MM.1S (cell line): ENCODE measurements at places on chromosomes 7 and 10.
A peak's percentile ranks its signal among the peaks of the same experiment; 100 is the strongest.

DNA sequence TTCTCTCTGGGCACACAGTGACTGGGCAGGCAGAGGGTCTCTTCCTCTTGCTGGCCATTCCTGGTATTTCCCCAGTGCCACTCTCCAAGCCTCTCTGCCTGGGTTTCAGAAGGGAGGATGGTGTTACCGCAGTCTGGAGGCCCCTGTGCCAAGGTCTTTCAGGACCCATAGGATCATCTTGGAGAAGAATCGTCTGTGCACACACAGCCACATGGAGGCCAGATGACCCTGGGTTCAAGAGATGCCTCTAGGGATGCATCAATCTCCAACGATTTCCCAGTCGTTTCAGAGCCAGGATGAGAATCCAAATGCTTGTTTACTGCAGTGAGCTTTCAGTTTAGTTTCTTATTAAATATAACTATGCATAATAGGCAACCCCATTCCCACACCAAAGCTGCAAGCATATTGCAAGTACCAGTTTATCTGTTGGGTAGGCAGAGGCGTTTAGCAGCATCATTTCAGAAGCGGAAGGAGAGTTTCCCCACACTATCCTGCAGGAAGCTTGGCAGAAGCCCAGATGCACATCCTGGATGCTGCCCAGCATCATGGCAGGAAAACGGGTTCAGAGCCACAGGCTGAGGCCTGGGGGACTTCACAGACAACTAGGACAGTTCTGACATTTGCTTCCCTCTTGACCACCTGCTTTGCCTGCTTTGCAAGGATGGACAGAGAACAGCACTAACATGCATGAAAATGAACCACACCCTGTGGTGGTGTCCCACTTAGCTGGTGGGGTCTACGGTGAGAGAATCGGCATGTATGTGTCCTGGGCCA is 134.7 kb upstream of the FAM20C start:
- no peak for DNase-seq

DNA sequence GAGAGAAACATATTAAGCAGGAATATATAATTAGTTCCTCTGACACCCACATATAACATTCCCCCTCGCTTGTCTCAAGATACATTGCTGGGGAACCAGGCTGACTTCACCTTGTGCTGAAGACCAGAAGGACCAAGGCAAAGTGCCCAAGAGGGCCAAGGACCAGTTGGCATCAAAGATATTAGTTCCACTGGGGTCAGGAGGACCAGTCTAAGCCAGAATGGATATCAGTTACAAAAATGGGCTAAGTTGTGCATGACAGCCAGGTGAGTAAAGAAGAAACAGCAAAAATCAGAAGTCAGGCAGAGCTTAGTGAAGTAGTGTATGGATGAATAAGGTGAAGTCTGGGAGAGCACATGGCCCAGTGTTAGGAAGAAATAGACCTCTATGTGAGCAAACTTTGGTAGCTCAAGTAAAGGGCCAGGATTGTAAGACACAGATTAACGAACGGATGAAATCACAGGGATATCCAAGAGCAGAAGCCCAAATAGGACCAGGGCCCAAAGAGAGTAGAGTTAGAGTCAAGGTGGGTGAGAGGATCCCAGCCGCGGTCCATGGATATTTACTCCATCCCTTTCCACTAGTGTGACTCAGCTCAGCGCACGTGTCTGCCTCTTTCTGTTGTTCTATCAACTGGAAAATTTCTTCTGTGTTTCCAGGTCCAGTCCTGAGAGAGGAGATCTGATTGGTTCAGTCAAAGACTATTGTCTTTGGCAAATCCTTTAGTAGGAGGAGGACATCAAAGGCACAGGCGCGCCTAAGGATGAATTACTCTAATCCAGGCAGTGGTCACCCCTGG is 5.0 kb downstream of the CALD1 start:
- no peak for DNase-seq

- DNase-seq: no peak
Measured at GRCh38 chr7:40885503-40885902, 750.7 kb downstream of the SUGCT start.

DNA sequence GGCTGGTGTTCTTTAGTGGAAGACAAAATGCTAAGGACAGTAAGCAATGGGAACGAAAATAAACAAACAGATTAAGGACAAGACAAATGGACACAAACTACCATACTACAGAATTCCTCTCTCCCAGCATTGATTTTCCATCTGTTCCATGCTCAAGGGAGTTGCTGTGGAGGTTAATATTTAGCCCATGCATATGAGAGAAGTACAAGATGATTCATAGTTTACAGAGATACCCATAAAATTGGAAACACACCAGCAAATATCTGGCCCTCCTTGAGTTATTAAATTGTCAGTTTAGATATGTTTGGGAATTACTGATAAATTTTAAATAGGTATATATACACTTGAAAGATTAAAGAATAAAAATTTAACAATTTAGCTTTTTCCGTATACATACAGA is 69.8 kb downstream of the GLI3 start:
- no peak for DNase-seq

- peak; percentile 35 for DNase-seq
Measured at GRCh38 chr10:101291331-101292193, 62.3 kb upstream of the LBX1 start.

GRCh38 chr7:129103561-129104324 is 40.8 kb upstream of the TSPAN33 start:
- peak; percentile 5 for DNase-seq

DNA sequence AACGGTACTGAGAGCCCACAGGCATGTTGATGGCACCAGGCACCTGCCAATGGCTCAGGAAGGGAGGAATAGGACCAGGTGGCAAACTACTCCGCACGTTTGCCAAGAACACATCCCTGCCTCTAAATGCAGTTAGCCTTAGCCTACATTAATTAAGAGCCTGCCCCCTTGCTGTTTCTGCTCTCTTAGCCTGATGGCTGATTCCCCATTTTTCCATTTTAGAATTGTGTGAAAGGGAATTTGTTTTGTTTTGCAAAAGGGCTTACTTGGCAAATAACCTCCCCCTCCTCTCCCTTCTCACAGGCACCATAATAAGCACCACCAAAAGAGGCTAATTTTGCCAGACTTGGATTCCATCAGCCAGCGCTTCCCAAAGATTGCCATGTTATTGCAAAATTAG is 1203.2 kb downstream of the SORCS3 start:
- DNase-seq: no peak

GRCh38 chr10:94412449-94412848 is 10.1 kb downstream of the TBC1D12 start:
- no peak for DNase-seq

- DNase-seq: no peak
Measured at GRCh38 chr7:15747301-15747700, 60.8 kb upstream of the MEOX2 start.

- DNase-seq: no peak
Measured at GRCh38 chr10:44398747-44399658, 14.1 kb upstream of the CXCL12 start.

DNA sequence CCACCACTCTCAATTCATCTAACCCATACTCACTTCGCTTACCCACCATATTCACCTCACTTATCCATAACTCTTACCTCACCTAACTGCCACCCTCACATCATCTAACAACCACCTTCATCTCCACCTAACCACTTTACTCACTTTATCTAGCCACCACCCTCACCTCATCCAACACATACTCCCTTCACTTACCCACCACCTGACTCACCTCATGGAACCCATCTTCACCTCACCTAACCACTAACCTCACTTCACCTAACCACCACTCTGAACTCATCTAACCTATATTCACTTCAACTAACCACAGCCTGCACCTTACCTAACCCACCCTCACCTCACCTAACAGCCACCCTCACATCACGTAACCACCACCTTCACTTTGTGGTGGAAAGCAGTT is 84.2 kb downstream of the VIPR2 start:
- DNase-seq: no peak

GRCh38 chr10:13761490-13762091 is 174.8 kb downstream of the PRPF18 start:
- DNase-seq: peak; percentile 16

- DNase-seq: no peak
Measured at GRCh38 chr10:17410907-17411306, 43.5 kb downstream of the ST8SIA6 start.

DNA sequence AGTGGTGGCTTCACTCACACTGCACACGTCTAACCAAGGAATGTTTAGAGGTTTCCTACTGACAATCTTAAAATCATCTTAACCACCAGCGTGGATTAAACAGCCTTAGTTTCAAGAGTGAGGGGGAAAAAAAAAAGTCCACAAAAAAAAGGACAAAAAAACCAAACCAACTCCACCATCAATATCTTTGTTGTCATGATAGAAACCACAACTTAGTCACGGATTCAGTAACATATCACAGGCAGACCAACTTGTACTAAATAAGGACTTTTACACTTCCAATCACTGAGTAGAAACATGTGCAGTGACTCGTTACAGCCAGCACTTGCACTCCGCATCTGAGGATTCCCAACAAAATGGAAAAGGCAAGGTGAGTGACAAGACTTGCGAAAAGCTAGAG is 46.5 kb downstream of the FAM171A1 start:
- DNase-seq: no peak

- DNase-seq: peak; percentile 79
Measured at GRCh38 chr7:116582806-116583444, 58.1 kb downstream of the CAV1 start.

DNA sequence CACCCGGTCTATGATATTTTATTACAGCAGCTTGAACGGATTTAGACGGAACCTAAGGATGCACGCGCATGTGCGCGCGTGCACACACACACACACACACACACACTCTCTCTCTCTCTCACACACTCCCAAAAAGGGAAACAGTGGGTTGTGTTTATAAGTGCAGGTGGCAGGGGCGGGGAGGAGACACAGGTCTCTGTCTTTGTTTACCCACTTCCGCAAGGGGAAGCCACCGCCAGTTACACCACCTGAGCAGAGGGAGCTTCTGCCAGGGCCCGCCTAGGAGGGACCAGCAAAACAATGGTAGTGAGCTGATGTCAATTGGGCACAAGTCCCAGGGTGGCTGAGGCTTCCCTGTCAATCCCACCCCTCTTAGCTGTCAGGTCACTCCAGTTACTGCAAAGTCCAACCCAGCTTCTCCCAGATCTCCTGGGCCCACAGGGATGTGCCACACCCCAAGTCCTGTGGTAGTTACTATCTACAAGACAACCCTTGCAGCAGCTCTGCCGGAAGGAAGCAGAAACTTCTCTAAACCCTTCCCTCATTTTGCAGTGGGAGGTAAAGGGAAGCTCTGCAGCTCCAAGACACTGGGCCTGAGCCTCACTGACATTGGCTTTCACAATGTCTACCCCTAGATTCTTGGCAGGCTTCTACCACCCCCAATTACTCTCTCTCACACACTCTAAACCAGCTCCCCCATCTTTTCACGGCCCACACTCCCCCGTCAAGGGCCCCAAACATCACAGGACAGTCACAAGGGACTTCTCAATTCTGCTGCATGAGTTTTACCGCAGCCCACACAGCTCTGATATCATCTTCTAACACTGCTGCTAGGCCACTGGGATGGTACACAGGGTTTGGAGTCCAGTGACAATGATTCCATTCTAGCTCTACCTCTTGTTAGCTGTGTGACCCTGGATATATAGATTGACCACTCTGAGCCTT is 17.6 kb downstream of the ANXA11 start:
- peak; percentile 91 for DNase-seq

DNA sequence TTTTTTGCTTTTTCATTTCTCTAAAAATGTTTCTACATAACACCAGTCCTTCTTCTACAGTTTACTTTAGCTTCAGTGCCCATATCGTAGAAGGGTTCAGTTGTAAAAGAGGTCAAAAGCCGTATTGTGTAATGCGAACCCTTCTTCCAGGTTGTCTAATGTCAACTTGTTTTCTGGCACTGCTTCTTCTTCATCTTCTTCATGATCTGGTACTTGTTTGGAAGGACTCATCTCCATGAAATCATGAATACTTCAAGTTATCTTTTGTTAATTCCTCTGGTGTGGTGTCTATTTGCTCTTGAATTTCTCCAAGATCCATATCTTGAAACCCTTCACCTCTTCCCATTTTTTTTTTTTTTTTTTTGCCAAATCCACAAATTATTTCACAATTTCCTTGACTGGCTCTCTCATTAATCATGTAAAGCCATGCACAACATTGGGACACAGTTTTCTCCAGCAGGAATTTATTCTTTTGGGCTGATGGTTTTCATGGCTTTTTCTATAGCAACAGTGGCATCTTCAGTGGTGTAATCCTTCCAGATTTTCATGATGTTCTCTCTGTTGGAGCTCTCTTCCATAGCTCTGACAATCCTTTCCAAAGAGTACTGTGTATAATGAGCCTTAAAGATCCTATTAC is 85.1 kb downstream of the CPED1 start:
- no peak for DNase-seq

GRCh38 chr10:133133471-133134231 is 26.4 kb upstream of the KNDC1 start:
- DNase-seq: no peak

DNA sequence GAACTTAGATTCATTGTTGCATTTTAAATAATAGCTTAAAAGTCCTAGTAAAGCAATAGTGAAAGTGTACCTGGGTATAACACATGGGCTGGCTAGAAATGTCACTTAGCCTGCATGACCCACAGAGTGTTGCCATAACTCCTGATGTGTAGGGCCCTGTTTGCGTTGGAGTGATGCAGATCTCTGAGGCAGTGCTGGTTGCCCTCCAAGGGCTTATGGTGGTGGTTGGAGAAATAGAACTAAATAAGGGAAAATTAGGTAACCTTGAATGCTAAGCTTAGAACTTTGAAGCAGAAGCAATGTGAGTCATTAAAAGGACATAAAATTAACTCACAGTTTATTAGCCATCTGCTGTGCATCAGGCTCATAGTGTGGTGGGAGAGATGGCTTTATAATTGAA is 105.7 kb downstream of the CCNY start:
- DNase-seq: no peak

- no peak for DNase-seq
Measured at GRCh38 chr10:13993169-13993568, 337.6 kb downstream of the FRMD4A start.

GRCh38 chr7:102444961-102445673 is 11.7 kb downstream of the ORAI2 start:
- DNase-seq: peak; percentile 94

- no peak for DNase-seq
Measured at GRCh38 chr10:50477287-50478203, 146.2 kb downstream of the SGMS1 start.

DNA sequence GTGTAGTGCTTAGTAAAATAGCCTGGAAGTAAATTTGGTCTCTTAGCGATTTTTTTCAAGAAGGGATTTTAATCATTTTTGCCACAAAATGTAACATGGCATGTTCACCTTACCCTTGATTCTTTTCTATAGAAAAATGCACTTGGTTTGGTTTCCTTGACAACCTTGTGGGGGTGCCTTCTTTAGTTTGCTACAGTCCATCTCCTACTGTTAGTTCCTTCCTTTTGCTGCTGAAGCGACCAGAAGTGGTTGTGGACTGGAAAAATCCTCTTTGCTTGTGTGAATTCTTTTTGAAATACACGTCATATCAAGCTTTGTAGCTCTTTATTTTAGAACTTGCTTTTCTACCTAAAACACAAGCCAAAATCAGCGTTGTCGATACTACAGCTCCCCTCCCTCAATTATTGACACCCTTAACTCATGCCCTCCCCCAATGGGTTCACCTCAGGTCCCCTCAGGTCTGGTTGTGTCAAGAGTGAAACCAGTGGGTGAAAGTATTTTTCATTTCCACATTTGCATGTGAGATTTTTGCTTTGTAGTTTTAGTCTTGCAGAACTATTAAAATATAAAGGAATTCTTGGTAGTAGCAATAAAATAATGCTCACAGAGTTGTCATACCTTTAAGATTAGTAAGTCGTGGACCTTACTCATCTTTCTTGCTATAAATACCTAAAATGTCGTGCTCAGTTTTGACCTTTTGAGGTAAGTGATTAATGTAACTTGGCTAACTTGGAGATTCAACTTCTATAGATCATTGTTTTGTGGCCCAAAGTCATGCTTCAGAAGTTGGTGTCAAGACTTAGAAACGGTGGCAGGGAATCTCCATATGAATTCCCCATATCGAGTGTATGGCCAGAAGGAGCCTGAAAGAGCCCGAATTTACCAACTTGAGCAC is 1.5 kb downstream of the ACTR3B start:
- DNase-seq: no peak
